Effector memory CD8-positive, alpha-beta T cell (primary cell): ENCODE measurements at places on chromosomes 1 and 21.

GRCh38 chr1:34262023-34262853 lies 85.5 kb downstream of the C1orf94 start:
- no peak for DNase-seq

DNA sequence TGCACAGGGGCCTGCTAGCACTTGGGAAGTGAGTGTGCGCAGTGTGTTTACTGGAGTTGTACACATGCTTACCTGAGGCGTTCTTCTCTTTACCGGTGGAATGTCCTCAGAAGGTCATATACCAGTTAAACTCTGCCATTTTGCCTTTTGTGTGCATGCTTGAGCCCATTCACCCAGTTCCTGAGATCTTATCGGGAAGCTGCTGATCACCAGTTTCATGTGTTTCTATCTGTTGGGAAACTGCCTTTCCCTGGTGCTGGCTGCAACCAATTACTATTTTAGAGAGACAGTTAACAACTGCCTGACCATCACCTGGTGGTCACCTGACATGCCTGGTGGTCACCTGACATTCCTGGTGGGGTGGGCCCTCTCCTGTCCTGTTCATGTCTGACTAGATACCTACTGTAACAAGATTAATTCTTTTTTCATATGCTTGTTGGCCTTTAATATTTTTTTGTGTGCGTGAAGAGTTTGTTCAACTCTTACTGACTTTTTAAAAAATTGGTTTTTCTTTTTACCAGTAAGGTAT lies 137.0 kb downstream of the RASAL2 start:
- DNase-seq: no peak

DNA sequence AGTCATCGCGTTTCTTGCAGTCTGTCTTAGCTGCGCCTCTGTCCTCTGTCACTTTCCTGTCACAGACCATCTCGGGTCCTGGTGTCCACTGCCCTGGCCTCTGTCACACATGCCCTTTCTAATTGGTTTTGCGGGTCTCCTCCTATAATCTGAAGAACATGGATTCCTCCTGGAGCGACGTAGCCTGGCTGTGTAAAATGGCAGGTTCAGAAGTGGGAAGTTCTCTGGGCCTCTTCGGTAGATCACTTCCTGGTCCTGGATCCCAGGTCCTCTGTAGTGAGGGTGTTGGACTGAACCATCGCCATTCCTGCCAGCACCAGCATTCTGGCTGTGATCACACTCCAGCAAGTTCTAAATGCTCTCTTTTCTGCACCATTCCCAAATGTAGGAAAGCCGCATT lies 857 bp downstream of the FAM3B start:
- no peak for DNase-seq

DNA sequence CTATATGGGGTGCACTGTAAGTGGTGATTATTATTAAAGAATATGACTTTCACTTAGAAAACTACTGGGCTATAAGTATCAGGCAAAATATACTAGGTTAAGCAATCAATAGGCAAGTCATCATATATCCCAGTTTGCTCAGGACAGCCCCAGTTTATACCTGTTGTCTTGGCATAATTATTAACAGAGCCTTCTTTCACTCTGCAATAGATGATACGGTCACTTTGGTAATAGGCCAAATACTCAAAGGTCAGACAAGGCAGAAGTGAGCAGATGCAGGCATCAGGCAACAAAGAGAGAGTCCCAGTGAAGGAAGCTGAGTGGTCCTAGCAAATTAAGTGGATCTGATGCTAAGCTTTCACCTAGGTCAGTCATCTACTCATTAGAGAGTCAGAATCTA lies 599.9 kb downstream of the LMO4 start:
- DNase-seq: no peak

DNA sequence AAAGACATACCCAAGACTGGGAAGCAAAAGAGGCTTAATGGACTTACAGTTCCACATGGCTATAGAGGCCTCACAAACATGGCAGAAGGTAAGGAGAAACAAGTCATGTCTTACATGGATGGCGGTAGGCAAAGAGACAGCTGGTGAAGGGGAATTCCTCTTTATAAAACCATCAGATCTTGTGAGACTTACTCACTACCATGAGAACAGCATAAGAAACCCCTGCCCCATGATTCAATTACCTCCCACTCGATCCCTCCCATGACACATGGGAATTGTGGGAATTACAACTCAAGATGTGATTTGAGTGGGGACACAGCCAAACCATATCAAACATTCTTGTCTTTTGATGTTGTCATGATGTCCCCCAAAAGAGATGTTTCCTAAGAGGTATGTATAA lies 103.3 kb downstream of the DUSP10 start:
- no peak for DNase-seq

GRCh38 chr21:45463871-45464270 lies 58.9 kb downstream of the COL18A1 start:
- no peak for DNase-seq

DNA sequence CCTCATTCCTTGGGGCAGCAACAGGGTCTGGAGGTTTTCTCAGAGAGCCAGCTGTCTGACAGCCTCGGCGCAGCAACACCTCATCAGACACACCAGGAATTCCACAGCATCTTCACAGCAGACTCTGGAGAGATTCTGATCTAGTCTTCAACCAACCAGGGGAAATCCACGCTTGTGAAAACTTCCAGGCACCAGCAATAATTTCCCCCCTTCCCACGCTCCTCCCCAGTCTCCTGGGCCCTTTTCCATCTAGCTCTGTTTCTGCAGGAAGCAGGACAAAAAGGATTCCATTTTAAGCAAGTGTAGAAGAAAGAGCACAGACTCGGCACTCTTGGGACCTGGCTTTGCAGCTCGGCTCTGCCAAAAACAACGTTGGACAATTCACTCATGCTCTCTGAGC lies 44.3 kb upstream of the CAPZB start:
- no peak for DNase-seq

DNA sequence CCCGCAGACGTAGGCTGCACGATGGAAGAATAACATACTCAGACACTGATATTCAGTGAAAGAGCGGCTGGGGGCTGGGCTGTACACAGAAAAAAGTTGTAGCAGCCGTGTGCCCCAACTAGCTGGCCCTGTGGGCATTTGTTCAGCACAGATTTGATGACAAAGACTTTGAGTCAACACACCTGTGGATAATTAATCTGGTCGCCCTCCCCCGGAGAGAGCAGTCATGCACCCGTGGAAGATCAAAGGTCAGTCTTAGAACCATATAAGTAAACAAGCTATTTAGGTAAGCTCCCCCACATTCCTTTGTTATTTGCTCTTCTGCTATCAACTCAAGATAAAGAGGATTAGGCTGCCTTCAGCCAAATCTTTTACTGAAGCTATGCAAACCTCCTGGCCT lies 148.4 kb upstream of the HMCN1 start:
- DNase-seq: no peak
